Kidney tubule cell (primary cell): ENCODE measurements at places on chromosomes 5 and 9.

- no peak for DNase-seq
Measured at GRCh38 chr9:134214386-134214765, 50.0 kb upstream of the RNU6ATAC start.

DNA sequence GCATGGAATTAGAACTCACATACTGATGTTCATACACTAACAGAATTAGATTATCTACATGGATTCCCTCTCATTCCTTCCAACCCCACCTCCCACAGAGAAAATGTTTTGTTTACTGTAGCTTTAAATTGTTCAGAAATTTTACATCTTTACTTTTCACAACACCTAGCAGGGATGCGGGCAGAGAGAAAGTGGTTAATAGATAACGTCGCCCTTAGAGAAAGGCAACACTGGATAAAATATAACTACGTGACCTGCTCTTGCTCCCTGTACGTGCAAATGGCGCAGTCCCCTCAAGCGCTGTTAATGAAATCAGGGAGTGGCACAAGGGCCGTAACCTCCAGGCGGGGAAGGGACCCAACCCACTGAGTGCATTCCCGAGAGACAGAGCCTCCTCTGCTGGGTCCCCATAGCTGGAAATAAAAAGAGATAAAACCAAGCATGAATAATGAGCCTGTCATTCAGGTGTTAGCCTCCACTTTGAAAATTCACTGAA lies 125.3 kb upstream of the DAPK1 start:
- DNase-seq, result peak; percentile 98

DNA sequence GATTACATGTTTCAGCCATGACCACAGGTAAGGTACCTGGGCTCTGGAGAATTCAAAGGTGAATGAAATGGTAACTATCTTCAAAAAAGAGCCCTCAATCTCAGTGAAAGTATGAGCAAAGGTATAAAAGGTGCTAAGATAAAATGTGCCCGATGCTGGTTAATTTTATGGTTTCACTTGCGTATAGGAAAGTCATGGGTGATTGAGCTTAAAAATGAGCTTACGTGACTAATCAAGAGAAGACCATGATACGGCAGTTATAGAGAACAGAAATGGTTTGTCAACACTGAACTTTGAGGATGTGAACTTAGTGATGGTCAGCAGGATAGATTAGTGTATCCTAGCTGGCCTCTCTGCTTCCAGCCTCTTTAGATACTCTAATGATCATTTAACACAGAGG lies 320.1 kb downstream of the DEPDC1B start:
- DNase-seq, result no peak

GRCh38 chr9:132006677-132007370 lies 72.8 kb downstream of the MED27 start:
- DNase-seq, result no peak

DNA sequence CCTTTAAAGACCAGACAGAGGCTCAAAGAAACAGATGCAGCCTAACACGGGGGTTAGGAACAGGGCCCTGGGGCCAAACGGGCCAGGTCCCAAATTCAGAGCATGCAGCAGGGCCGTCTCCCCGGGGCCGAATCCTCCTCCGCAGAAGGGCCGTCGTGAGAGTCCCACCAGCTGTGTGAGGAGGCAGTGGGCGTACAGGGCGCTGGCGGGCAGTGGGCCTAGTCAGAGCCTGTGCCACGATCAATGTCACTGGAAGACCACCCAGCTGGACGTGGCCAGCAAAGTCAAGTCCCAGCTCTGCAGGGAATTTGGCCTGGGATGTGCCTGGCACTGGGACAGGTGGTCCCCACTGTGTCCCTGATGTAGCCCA lies 15.8 kb upstream of the FCN2 start:
- no peak for DNase-seq

DNA sequence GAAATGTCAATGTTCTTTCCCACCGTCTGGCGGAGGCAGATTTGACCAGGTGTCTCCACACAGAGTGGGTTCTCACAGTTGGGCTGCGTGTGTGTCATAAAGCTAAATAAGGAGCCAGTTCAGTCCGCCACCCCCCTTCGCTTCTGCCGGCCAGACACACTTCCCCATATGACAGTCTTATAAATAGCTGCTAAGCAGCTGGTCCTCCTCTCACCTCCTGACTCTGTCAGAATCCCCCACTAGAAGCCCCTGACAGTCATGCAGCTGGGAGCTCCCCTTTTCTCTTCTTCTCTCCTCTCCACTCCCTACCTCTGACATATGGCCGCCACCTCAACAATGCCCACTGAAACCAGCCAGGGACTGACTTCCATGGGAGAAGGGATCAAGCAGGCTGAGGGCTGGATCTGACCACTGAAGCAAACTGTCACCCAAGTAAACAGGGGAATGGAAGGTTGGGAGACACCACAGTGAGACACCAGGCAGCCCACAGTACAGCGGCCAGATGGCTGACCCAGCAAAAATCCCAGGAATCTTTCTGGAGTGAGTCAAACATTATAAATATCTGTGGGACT lies 141.9 kb upstream of the EFNA5 start:
- DNase-seq, result no peak

GRCh38 chr5:14267166-14267838 lies 124.2 kb downstream of the TRIO start:
- DNase-seq, result peak; percentile 42

GRCh38 chr5:117488976-117489500 lies 914.4 kb upstream of the SEMA6A start:
- no peak for DNase-seq

GRCh38 chr9:94108584-94108983 lies 24.3 kb downstream of the PTPDC1 start:
- DNase-seq, result no peak

DNA sequence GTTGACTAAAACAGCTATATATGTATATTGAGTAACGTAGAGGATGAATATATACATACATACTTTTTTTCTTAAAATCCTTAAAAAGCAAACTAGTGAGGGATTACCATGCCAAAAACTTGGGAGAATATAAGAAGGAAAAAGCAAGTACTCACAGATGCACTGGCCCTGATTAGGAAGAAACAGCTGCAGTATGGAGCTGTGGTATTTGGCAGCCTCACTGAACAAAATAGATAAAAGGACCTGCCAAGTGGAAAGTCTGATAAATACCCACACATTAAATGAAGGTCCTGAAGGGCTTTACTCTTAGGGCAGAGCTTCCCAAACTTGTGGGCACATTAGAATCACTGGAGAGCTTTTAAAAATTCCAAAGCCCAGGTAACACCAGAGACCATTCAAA lies 80.6 kb downstream of the FEM1C start:
- DNase-seq, result no peak

DNA sequence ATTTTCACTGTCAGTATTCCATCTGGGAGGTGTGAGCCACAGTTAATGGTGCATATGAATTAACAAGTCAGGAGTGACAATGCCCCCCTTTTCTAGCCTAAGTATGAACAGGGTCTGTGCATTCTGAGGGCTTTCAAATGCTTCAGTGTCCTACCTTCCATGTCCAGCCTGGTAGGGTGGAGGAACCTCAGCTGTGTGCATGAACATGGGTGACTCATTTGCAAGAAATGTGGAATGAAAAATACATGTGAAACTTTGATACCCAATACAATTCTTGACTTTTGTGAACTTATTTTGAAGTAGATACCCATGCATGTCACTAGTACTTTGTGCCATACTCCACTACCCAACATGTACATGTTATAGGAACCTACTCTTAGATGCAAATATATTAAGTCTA lies 375.8 kb downstream of the SEMA5A start:
- peak; percentile 39 for DNase-seq

GRCh38 chr5:112630246-112631009 lies 107.3 kb upstream of the APC start:
- DNase-seq, result peak; percentile 31

DNA sequence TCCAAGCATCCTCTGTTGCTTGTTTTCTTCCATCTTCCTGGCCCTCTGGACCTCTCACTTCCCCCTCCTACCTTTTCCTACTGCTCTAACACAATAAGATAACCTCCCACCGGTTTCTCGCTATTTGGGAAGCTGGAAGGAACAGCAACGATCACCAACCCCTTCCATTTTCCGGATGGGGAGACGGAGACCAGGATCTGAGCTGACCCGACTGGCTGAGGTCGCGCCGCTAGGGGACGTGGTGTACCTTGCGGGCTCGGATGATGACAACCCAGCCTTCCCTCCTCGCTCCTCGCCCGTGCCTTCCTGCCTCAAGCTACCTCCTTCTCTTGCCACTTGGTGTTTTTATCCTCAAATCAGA lies 1.9 kb downstream of the LPAR1 start:
- DNase-seq, result peak; percentile 70

GRCh38 chr5:133925269-133925668 lies 43.2 kb downstream of the C5orf15 start:
- DNase-seq, result no peak

- DNase-seq, result no peak
Measured at GRCh38 chr5:902129-902916, 9.6 kb downstream of the TRIP13 start.

DNA sequence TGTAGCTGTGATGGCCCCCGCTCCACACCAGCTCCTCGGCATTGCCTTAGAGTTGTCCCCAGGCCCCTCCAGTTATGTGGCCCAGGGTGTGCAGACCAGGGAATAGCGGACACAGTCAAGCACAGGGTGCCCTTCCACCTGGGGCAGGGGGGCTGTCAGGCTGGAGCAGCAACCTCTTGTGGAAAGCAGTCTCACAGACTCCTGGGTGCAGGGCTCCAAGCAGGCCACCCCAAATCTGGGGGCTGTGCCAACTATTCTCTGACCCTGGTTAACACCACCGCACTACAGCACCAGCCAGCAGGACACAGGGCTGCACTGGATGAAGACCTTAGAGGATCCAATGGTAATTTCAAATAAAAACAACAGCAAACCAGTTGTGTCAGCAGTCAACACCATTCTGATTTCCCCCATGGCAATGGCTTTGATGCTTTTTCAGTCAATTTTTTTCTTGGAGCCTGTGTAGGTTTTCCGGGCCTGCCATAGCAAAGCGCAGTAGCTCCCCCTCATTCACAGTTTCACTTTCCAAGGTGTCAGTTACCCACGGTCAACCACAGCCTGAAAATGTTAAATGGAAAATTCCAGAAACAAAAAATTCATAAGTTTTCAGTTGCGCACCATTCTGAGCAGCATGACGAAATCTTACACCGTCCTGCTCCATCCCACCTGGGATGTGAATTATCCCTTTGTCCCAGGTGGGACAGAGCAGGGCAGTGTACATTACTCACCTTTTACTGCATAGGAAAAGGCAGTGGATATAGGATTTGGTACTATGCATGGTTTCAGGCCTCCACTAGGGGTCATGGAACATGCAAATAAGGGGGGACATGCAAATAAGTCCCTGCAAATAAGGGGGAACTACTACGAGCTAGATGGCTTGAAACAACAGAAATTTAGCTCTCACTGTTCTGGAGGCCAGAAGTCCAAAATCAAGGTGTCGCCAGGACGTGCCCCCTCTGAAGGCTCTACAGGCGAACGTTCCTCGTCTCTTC lies 49.0 kb downstream of the C5orf15 start:
- DNase-seq, result no peak

- DNase-seq, result no peak
Measured at GRCh38 chr5:134136221-134136631, 21.7 kb downstream of the TCF7 start.

DNA sequence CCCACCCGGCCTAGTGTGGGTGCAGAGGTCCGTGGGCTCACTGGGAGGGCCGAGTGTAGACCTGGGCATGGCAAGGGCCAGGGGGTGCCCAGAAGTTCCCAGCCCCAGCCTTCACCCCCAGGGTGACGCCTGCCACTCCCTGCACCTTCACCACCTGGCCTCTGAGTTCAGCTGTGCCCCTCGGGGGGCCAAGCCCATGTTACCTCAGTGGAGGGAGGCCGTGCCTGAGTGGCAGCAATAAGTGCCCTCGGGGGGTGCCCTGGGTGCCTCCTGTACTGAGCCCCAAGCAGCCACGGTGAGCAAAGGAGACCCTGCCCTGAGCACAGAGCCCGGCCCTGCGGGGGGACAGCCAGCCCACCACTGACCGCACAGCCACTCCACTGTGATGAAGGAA lies 10.3 kb upstream of the FCN2 start:
- no peak for DNase-seq

GRCh38 chr9:135482015-135482754 lies 2.6 kb downstream of the PPP1R26 start:
- no peak for DNase-seq

DNA sequence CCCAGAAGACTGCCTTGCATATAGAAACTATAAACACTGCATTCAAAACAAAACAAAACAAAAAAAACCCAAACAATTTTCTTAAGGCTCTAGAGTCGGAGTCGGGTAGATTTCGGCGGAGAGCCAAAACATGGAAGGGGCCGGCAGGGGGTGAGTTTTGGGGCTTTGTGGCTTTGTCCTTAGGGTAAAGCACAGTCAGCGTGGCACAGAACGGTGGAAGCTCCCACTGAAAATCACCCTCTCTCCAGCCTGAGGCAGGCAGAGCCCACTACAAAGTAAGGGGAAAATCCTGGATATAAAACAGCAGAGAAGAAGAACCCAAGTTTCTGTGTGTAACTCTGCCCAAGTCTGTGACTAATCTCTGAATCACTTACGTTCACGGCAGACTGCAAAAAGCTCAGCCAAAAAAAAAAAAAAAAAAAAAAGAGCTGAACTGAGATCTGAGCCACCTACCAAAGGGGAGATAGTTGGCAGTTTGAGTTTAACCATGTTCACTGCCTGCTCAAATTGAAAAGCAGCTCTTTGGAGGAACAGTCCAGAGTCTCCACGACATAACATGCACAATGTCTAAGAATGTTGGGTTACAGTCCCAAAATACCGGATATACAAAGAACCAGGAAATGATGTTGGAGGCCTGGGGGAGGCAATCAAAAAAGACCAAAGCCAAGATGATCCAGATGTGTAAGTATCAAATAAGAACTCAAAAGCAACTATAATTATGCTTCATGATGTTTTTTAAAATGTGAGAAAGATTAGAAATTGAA lies 26.6 kb upstream of the OR2K2 start:
- DNase-seq, result peak; percentile 83

GRCh38 chr9:89395931-89396710 lies 77.8 kb downstream of the SECISBP2 start:
- DNase-seq, result peak; percentile 61

DNA sequence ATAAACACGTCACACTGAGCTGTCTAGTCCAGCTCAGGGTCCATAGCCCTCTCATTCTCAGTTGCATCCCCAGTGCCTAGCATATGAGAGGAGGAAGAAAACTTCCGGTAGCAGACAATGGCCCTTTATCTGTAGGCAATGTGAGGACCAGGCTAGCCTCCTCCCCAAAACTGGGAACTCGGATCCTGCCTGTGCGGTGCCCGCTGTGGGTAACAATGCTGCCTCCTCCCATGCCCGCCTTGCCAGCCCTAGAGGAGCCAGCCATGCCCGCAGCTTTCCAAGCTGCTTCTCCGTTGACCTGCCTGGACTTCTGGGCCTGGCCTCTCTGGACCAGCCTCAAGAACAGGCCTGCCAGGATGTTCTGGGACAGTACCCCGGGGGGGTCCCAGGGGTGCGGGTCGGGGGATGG lies 74.6 kb upstream of the ORM1 start:
- DNase-seq, result no peak

GRCh38 chr9:31027678-31028077 lies 1356.8 kb upstream of the ACO1 start:
- DNase-seq, result no peak

DNA sequence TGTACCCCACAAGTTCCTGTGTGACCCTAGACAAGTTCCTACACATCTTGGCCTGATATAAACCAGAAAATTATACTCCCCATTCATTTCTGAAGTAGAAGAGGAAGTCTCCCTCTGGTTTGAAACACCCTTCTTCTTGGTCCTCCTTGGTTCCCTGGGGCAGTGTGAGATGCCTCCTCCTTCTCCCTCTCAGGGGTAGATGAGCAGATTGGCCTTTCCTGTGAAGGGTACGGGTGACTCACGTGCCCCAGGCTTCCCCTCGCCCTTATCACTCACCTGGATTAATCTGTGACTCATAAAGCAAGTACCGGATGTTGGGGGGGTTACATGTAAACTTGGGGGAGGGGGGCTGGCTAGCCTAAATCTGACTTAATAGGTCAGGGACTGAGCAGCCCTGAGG lies 11.1 kb upstream of the AQP3 start:
- DNase-seq, result peak; percentile 88
